ENCODE measurements at places on chromosomes 12 and 14. TPM values are rescaled to one million over a fixed set of nuclear protein-coding genes. Genes with fewer than 3 reads are reported as not detected.

DNA sequence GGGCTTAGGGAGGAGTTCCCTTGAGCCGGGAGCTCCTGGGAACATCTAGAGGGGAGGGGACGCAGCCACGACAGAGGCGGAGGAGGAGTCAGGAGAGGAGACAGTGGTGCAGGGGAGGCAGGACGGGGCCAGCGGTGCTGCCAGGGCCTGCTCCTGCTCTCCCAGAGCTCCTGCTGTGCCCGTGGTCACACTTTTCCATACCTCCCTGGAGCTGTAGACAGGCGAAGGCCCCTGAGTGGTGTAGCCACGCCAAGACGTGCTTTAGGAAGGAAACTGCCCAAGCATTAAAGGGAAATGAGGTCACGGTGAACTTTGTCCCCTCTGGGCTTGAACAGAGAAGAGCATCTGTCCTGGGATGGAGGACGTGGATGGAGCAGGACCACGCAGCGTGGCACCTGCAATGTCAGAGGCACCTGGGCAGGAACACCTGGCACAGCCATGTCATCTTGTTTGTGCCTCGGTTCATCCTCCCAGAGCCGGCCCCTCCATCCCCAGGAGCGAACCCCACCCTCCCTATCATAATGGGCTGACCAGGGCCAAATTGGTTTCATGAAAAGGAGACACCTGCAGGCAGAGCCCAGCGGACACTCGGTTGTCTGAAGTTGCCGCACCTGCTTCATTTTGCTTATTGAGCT is 239.5 kb upstream of the SFSWAP start:
- peak; percentile 56 for DNase-seq

DNA sequence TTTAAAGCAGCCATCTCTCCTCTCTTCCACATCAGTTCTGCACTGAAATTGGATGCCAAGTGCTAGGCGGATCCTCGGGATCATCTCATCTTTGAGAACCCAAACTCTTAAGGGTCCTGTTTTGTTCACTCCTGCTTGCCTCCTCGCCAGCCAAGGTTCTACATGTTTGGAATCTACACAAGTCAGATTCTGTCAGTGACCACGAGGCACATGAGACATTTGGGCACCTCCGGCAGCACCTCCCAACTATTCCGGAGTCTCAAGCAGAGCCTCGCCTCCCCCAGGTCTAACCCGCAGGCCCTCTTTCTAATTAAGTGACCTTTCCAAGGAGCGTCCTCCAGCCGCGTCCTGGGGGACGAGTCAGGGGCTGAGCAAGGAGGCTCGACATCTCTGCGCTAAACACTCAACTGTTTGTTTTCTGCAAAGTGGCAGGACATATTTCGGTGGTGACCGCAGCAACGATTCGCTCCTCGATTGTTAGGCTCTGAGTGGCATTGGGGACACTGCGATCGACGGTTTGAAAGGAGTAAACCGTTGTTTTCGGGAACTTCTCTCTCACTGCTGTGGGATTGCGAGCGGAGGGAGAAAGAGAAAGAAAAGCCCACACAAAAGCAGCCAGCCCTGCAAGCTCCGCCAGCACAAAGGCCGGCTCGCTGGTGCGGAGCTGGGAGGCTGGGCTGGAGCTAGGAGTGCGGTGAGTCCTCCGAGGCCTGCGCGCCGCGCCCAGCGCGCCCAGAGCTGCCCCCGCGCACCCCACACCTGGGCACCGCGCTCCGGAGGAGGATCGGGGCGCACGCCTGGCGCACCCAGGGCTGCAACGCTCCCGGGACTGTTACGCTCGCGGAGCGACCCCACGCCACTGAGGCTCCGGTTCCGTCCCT is 640 bp downstream of the ARMH4 start:
- peak; percentile 75 for DNase-seq

DNA sequence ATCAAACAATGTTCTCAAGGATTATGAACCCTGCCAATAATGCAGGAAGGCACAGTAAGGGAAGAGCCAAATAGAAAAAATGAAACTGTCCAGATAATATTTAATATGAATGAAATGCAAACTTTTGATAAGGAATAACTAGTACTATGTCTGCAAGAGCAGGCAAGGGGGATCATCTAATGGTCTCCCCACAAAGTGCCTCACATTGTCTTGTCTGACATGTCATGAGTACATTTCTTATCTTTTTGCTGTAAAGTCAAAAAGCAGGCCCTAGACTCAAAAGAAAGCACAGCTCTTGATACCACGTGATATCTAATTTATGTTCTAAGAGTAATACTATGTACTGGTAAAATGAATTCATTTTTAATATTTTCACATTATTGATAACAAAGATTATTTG is 43.9 kb upstream of the GTF2A1 start:
- DNase-seq = no peak

KRT78 gene
- total RNA-seq = not detected

KANSL2 gene
- total RNA-seq = 28.4 TPM

B3GNT4 gene
- not detected for total RNA-seq
